ENCODE measurements at places on chromosomes 3 and 15.

DNA sequence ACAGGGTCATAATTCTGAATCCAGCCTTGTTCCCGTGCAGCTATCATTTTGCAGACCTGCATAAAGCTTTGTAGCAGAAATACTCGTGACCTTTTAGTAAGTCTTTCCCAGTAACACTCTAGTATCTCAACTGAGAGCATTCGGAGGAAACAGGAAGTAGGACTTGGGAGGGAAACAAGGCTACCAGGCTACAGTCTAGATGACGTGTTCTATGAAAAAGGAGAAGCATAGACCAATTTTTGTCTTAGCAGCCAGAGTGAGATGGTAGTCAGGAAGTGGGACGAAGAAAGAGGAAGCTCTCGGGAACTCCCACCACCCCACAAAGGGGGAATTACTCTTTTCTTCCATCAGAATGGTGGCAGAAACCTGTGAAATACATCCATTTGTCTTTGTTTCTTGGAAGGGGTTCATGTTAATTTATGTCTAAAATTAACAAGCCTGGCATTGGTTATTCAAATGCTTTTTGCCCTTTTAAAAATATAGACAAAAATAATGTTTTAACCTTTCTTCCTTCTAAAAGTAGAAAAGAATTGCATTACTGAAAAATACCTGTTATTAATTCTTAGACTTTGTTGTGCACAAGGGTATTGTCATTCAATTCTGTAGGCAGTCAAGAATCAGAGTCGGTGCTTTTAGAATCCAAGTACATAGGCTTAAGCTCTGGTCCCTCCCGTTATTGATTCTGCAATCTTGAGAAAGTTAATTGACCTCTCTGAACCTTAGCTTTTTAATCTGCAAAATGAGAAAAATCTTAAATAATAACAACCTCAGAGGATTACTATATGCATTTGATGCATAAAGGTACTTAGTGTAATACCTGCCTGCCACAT is 1.6 kb upstream of the SUCNR1 start:
- DNase-seq: no peak

DNA sequence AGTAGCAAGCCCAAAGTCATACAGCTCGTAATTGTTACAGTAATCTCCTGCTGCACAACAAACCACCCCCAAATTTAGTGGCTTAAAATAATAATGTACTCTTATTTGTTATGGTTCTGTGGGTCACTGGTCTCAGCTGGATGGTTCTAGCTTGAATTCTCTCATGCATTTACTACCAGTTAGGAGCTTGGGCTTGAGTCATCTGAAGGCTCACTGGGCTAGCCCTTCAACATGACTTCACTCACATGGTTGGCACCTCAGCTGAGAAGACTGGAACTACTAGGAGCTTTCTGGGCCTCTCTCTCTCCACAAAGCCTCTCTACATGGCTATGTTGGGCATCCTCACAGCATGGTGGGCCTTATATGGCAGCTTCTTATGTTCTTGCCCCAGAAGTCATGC is 12.5 kb downstream of the PCOLCE2 start:
- no peak for DNase-seq

GRCh38 chr3:146249921-146250320 is 984 bp downstream of the PLSCR4 start:
- no peak for DNase-seq

GRCh38 chr3:127758013-127758412 is 64.3 kb downstream of the MGLL start:
- DNase-seq: no peak

DNA sequence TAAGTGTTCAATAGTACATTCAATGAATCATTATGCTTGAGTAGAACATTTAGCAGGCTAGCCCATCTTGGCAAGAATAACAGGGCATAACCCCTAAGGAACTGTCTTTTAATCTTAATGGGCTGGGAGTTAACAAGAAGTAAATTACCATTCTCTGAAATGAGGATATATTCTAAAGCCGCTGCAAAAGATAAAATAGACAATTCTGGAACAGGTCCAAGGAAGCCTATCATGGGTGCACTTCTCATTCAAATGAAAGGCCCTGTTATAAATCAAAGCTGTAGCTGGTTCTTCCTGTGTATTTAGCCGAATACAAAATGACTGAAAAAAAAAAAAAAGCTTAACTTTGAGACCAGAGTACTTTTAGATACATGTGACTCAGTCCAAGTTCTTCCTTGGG is 15.6 kb downstream of the MTHFS start:
- no peak for DNase-seq

DNA sequence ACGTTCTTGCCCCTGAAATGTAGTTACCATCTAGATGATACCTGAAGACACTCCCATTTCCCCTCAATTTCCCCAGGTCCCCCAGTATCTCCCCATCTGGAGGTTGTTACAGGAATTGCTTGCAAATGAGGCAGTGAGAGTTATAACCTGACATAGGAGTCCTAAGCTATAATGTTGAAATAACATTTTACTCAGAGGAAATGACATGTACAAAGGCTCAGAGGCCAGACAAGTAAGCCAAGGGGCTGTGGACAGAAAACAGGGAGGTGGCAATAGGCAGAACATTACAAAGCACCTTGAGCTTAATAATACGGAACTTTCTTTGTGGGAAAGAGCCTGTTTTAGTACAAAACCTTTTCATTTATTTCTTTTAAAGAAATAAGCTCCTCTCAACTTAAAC is 171.9 kb downstream of the FRMD5 start:
- no peak for DNase-seq

- DNase-seq: no peak
Measured at GRCh38 chr15:73723191-73723590, 30.0 kb downstream of the INSYN1 start.

GRCh38 chr3:170424879-170425278 is 6.2 kb downstream of the CLDN11 start:
- no peak for DNase-seq

GRCh38 chr3:192434186-192434585 is 293.2 kb downstream of the FGF12 start:
- DNase-seq: no peak

DNA sequence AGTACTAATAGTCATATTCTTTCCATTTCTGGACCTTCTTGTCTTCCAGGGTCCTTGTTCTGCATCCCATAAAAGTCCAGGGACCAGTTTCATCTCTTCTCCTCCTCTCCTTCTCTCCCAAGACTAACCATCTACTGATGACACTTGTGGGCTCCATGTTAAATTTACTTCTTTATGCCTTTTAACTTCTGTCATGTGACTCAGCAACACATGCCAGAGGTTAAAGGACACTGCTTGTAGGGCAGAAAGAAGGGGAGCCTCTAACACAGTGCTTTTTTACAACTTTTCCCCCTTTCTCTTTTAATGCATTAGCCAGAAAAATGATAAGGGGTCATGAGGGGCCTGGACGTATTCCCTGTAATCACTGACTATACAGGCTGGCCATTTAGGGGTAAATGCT is 10.0 kb downstream of the SH3GL3 start:
- DNase-seq: no peak

GRCh38 chr3:98561727-98562521 is 30.1 kb downstream of the GPR15 start:
- DNase-seq: no peak

GRCh38 chr15:75161917-75162414 is 39.7 kb upstream of the C15orf39 start:
- DNase-seq: no peak

- DNase-seq: no peak
Measured at GRCh38 chr3:29515451-29515850, 234.6 kb downstream of the RBMS3 start.

DNA sequence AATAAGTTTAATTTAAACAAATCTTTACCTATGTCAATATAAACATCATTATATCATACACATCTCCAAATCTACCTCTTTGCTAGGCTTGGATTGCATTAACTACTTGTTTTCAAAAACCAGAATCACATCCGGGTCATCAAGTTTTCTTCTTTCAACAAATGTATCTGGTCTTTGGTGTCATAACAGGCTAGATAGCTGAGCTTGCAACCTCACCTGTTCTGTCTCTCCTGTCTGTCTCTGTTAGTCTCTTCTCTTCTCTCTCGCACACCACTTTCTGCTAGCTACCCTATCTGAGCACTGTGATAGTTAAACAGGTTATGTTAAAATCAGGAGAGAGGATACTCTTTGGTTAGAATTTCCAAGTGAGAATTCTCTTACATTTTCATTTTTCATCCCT is 6.7 kb downstream of the FOXB1 start:
- no peak for DNase-seq

DNA sequence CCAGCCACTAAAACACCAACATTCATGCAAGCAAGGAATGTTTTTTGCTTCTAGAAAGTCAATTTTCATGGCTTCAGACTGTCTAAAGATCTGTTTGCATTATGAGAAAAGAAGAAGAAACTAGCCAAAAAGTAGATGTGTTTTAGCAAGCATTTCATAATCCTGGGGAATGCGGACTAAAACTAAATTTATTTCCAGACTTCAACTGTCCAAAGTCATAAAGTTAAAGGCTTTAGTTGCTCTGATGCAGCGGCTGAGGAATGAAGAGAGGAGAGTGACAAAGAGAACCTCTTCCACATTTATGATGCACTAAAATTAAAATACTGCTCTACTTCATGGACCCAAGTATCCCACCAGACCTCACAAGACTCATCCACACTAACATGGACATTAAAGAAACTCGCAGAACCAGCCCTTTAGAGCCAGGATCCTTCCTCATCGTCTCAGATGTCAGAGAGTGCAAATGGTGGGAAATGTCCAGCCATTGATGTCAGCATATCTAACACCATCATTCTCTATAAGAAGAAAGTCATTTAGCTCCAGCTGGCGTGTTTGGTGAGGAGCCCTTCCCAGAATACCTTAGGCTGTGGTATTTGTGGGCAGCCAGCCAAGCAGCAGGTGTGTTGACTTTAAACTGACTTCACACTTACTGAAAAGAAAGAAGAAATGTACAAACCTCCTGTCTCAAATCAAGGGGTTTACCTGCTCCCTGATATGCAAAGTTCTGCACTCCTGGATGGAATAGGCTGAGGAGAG is 17.4 kb downstream of the FYCO1 start:
- DNase-seq: no peak

- no peak for DNase-seq
Measured at GRCh38 chr3:177960014-177960413, 576.2 kb upstream of the KCNMB2 start.

DNA sequence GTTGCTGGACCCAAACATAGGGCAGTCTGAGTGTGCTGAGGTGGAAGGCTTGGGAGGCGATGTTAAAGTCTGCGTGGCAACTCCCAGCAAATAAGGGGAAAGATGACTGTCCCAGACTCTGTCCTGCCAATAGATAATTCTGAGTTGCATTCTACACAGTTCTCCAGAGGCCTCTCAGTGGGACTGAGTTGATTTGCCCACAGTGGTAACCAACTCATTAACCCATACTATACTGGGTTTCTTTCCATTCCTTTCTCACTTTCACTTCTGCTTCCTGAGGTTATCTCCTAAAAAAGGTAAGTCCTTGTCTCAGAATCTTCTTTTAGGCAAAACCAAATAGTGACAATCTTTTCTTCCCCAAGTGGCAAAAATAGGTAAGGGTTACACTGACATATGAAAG is 549.9 kb upstream of the DPPA4 start:
- DNase-seq: no peak

DNA sequence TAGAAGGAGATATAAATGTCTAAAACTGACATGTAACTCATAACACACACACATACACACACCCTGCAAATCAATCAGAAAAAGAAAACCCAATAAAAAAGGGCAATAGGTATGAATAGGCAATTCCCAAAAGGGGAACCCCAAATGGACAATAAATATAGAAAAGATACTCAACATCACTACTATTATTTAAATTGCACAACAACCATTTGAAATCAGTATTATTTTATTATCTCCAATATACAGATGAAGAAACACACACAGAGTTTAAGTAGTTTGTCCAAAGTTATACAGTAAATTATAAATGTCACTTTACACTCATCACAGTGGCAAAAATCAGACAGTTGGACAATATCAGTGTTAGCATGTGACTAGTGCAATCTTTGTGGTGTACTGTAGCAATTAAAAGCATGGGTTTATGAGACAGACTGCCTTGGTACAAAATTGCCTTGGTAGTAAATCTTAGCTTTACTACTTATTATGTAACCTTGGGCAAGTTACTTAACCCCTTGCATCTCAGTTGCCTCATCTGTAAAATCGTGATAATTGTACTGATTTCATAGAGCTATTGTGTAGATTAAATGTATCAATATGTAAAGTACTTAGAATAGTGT is 3.4 kb upstream of the FSTL1 start:
- DNase-seq: no peak

DNA sequence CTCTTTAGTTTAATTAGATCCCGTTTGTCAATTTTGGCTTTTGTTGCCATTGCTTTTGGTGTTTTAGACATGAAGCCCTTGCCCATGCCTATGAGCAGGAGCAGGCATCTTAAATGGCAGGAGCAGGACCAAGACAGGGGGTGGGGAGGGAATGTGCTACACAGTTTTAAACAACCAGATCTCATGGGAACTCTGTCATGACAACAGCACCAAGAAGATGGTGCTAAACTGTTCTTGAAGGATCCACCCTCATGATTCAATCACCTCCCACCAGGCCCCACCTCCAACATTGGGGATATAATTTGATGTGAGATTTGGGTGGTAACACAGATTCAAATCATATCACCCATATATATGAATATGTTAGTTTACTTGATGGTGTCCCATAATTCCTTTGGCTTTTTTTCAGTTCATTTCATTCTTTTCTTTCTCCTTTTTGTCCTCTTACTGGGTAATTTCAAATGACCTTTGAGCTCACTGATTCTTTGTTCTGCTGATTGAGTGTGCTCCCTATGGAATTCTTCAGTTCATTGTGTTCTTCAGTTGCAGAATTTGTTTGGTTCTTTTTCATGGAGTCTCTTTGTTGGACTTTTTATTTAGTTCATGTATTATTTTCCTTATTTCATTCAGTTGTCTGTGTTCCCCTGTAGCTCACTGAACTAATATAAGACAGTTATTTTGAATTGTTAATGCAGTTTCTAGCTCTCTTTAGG is 62.6 kb downstream of the DOCK3 start:
- DNase-seq: no peak

- DNase-seq: no peak
Measured at GRCh38 chr15:70235347-70235746, 137.6 kb upstream of the TLE3 start.

GRCh38 chr3:150828261-150828660 is 65.3 kb upstream of the SIAH2 start:
- DNase-seq: no peak

- DNase-seq: no peak
Measured at GRCh38 chr3:159528251-159528895, 460.3 kb upstream of the IL12A start.

- DNase-seq: no peak
Measured at GRCh38 chr3:125043599-125044151, 12.1 kb downstream of the HEG1 start.

DNA sequence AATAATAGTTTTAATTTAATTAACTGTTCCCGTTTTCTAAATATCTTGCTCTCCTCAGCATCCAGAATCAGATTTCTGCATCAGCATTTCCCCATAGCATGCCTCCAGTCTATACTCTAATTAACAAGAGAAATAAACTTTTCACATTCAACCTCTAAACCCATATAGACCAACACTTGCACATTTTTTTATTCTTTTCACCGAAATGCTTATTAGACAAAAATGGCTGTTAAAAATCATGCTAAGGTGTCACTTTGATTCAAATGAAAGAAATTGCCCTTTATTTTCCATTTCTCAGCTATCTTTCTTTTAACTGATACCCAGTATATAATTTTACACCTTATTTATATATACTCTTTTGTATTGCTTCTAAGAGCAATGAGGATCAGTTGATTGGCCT is 1107.1 kb upstream of the EPHA6 start:
- DNase-seq: no peak

All from NCI-H446 (cell line).